ENCODE measurements at places on chromosomes 11 and 22.

DNA sequence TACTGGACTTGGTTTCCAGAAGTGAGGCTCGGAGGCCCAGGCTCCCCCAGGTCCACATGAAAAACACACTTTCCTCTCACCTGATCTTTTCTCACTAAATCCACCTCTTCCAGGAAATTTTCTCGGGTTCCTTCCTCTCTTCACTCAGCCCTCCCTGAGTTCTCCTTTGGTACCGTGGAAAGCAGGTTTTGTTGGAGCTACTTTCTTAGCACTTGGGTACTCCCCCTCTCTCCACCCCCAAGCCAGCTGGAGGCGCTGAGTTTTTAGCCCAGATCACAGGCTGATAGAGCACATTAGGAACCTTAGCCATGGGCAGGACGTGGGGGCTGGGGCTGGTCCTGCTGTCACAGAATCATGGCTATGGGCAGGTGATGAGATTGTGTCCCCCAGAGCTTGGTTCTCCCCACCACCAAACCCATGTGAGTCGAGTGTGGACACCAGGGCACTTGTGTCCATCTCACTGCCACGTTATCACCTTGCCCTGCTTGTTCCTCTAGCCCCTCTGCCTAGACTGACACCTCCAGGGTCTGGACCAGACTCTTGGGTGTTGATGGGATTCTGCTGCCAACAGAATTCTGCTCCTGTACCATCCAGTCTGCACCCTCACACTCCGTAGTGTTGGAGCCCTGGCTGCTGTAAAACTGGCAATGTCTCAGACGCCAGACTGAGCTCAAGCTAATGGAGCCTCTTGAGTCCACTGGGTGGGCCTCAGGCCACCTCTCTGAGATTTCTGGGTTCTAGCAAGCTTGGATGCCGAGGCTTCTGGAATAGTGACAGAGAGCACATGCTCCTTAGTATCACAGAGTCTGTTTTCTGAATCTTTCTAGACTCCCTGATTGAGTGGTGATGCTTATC is 74.9 kb upstream of the NARS2 start:
- DNase-seq: no peak

GRCh38 chr11:1074244-1075221 is at the start of gene MUC2:
Gene MUC2 (plus strand): TSS chr11:1074874.
- no peak for DNase-seq

GRCh38 chr11:27004103-27004502 is 10.2 kb downstream of the FIBIN start:
- no peak for DNase-seq

GRCh38 chr22:17120281-17120680 is 879 bp downstream of the TMEM121B start:
- peak; percentile 50 for DNase-seq

DNA sequence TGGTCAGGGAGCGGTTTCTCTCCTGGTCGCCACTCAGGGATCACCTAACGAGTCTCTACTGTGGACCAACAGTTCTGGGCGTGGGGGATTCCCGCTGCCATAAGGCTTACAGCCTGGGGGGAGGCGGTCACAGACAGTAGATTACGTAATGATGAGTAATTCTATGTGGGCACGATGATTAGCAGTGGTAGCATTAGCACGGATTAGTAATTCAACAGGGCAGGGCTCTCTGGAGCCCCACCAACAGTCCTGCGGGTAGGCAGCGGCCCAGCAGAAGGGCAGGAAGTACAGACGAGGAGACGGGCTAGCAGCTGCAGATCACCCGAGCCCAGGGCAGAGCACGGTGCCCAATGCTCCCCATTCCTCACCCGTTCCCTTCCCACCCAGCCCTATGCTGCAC is 3.6 kb downstream of the SHISAL1 start:
- no peak for DNase-seq

DNA sequence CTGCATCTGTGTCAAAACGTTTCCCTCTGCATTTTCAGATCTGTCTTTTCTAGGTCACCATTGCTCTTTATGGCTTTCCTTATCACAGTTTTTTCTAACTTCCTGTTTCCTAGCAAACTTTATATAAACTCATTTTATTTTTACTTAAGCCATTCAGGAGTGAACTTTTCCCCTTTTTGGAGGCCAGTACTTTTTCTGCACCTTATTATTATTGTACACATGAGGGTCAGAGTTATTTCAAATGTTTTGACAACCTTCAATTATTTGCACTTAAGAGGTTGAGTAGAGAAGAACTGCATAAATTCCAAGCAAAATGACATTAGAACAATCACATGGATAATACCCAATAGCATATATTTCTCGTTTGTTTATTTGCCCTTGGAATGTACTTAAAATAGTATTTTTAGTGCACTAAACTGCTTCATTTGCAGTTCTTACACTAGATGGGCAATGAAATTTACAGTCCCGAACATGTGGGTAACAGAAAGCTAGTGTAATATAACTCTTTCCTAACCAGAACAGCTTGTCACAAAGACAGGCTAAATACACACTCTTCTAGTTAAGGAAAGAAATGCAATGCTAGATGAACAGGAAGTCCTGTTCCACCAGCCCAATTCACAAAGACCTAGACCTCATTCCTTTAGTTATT is 79.5 kb downstream of the UBASH3B start:
- DNase-seq: no peak
